ENCODE measurements at places on chromosomes 4 and X. TPM values are rescaled to one million over a fixed set of nuclear protein-coding genes. Genes with fewer than 3 reads are reported as not detected.

CYSLTR1 gene
- polyA plus RNA-seq, result 8.4 TPM

RAB40AL gene
- polyA plus RNA-seq, result not detected

XAGE2 gene
- not detected for polyA plus RNA-seq

CTAG1B gene
- polyA plus RNA-seq, result not detected

DNA sequence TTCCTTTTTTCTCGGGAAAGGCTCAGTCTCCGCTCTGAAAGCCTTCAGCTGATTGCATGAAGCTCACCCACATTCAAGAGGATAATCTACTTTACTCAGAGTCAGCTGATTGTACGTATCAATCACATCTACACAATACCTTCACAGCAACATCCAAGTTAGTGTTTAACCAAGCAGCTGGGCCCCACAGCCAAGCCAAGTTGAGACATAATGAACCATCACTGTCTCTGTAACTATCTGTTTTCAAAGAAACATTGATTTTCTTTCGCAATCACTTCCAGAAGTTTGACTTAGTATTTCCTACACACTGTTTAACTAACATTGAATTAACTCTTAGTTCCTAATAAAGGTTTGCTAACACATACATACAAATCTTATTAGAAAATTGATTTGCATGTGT, 40.3 kb downstream of the RWDD4 start:
- DNase-seq, result no peak

GRCh38 chr4:95129821-95130311, 372.1 kb downstream of the BMPR1B start:
- DNase-seq, result peak; percentile 81

DNA sequence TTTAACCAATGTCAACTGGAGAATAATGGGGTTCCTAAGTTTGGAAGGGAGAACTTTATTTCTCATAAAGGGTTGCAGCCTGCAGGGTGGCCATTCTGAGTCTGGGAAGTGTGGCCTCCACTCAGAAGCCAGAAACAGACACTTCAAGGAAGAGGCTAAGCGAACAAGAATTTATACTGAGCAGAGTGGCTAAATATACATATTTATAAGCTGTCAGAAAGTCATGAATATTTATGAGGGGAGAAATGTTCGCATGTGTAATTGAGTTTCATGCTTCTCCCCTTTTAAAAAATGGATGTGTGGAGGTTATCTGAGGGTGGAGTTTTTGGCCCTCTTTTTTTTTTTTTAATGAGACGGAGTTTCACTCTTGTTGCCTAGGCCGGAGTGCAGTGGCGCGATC, 78.1 kb upstream of the PLAC8 start:
- no peak for DNase-seq

Measured in forelimb muscle (tissue), 1 donor.